DMS53 (cell line): ENCODE measurements at places on chromosomes 2 and 18.
A peak's percentile ranks its signal among the peaks of the same experiment; 100 is the strongest.

DNA sequence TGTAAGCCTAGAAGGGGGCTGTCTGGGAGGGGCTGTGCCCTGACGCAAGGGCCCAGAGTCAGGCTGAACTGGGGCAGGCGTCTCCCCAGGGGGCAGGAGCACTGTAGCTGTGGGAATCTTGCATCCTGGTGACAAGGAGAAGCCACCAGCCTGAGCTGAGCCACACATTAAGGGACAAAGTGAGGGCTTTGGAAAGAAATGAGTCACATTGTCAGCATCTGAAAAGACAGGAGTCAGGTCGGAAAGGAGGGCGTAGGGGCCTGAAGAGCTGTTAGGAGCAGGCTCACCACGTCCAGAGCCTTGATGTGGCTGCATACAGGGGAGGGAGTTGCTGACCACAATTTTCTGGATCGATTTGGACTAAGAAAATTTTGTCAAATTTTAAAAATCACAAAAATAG, 298.6 kb downstream of the CYP26B1 start:
- DNase-seq = no peak

GRCh38 chr18:24270937-24271380, 126.7 kb downstream of the OSBPL1A start:
- no peak for DNase-seq

GRCh38 chr2:158610059-158610458, 153.3 kb downstream of the PKP4 start:
- no peak for DNase-seq

GRCh38 chr2:204967199-204967960, 422.1 kb downstream of the PARD3B start:
- no peak for DNase-seq

- peak; percentile 6 for DNase-seq
Observed at GRCh38 chr2:25402477-25402876, 60.8 kb upstream of the DNMT3A start.

- DNase-seq = no peak
Observed at GRCh38 chr18:37641573-37641972, 76.0 kb upstream of the CELF4 start.

GRCh38 chr2:238487134-238487533, 60.4 kb downstream of the ASB1 start:
- no peak for DNase-seq

DNA sequence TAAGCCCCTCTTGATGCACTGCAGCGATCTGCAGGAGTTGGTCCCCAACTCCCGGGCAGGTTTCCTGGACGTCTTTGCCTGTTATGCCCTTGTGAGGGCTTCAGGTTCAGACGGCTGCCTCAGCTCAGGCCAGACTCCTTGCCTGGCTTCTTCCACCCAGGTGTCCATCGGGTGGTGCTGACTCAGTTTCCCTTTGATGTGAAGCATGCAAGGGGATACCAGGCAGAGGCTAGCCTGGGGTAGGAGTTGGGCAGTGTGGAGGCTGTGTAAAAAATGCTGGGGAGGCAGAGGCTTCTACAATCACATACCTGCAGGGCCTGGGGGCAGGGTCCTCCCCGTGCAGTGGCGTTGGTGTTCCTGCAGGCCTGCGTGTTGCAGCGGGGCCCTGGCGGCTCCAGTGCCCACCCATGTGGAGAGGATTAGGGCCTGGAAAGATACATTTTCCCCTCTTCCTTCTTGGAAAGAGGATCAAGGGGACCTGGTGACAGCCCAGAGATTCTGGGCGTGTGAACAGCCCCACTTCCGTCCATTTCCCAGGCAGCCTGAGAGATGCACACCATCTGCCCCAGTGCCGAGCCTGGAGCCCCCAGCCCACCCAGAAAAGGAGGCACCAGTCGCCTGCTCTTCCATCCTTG, 338.3 kb downstream of the DYSF start:
- DNase-seq = no peak

GRCh38 chr2:232854082-232854481, 16.0 kb upstream of the SNORC start:
- DNase-seq = no peak

- no peak for DNase-seq
Observed at GRCh38 chr2:30312916-30313315, 81.6 kb downstream of the LBH start.

GRCh38 chr18:76474824-76475223, 20.2 kb downstream of the ZNF516 start:
- no peak for DNase-seq

- DNase-seq = no peak
Observed at GRCh38 chr2:218325566-218326160, 31.0 kb upstream of the CATIP start.

DNA sequence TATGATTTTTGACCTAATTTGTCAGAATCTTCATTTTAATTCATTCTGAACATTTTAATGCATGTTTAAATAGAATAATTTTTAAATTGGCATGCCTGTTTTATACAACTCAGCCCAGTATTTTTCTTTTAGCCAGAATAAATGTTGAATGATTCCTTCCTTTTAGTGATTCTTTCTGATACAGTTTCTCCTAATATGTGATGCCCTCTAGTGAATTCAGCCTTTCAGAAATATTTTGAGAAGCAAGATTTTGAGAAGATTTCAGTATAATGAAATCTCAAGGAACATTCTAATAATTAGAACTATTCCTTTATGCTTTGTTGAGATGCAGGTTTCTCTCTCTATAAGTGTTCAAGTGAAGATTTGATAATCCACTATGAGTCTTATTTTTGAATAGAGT, 28.5 kb downstream of the LCLAT1 start:
- no peak for DNase-seq

DNA sequence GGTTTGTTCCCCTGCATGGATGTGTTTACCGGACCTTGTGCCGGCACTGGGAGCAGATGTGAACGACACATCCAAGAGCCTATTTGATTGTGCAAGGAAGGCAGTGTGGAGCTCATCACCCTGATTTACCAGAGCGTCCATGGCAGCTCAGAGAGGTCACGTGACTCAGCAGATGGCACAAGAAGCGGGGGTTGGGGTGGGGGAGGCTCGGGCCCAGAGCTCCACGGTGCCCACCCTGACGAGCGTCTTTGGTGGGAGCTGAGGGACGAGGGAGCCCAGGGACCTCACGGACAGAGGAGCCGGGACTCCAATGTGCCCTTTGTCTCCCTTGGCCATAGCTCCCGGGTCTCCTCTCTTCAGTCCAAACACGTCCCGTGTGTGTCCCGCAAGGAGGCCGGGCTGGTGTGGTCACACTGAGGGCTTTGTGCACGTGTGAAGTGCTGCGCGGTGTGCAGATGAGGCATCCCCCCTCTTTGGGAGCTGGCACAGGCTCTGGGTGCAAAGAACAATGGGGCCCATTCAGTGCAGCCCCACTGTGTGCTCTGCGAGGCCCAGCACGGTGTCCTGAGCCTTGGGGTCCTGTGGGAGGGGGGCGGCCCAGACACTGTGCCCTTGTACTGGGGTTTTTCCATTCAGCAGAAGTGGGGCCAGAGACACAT, 15.5 kb downstream of the KCNIP3 start:
- no peak for DNase-seq
